ENCODE measurements at places on chromosomes 1 and 21. TPM values are rescaled to one million over a fixed set of nuclear protein-coding genes. Genes with fewer than 3 reads are reported as not detected.
A peak's percentile ranks its signal among the peaks of the same experiment; 100 is the strongest.

DNA sequence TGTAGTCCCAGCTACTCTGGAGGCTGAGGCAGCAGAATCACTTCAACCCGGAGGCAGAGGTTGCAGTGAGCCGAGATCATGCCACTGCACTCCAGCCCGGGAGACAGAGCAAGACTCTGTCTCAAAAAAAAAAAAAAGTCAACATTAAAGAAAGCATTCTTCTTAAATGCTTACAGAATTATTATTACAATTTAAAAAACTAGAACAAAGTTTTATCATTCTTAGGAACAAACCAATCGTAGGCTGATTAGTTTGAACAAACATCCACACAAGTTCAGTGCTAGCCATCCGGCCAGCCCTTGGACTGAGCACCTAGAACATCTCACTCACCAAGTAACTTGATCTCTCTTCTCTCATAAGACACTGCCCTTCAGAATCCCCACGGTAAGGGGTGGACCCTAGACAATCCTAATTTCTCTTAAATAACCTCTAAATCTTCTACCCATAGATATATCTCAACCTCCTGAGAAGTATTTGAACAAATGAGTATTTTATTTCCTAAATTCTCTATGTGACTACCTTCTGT, 16.0 kb downstream of the JAK1 start:
- DNase-seq = no peak

- DNase-seq = no peak
Measured at GRCh38 chr1:158286487-158286886, 3.2 kb upstream of the CD1C start.

DNA sequence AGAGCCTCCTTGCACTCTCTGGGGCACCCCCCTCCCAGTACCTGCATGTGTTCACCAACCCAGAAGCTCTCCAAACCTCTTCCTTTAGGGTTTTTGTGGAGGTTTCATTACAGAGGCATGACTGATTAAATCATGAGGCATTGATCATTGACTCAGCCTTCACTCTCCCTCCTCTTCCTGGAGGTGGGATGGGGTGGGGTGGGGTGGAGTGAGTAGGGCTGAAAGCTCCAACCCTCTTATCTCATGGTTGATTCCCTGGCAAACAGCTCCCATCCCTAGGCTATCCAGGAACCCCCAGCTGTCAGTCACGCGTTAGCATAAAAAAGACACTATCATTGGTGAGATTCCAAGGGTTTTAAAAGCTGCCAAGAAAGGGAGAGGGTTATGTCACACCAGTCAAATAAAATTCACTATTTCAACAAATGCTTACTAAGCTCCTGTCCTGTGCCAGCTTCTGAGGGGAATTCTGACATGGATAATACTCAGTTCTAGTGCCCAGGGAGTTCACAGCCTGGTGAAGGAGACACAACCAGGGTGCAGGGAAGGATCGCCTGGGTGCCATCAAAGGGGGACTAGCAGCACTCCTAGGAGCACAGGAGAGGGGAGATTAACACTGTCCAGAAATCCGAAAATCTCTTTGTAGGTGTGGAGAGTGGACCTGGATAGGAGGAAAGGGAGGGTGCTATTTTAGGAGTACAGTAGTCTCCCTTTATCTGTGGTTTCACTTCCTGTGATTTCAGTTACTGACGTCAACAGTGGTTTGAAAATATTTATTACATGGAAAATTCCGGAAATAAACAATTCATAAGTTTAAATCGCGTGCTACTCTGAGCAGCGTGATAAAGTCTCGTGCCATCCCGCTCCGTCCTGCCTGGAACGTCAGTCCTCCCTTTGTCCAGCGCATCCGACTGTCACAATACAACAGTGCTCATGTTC, 6.8 kb upstream of the IL24 start:
- no peak for DNase-seq

Gene FAM3B
- total RNA-seq = not detected

Gene SPATA46
- not detected for total RNA-seq

- DNase-seq = no peak
Measured at GRCh38 chr1:16430606-16431005, 6.6 kb downstream of the SPATA21 start.

Gene USH2A
- not detected for total RNA-seq

DNA sequence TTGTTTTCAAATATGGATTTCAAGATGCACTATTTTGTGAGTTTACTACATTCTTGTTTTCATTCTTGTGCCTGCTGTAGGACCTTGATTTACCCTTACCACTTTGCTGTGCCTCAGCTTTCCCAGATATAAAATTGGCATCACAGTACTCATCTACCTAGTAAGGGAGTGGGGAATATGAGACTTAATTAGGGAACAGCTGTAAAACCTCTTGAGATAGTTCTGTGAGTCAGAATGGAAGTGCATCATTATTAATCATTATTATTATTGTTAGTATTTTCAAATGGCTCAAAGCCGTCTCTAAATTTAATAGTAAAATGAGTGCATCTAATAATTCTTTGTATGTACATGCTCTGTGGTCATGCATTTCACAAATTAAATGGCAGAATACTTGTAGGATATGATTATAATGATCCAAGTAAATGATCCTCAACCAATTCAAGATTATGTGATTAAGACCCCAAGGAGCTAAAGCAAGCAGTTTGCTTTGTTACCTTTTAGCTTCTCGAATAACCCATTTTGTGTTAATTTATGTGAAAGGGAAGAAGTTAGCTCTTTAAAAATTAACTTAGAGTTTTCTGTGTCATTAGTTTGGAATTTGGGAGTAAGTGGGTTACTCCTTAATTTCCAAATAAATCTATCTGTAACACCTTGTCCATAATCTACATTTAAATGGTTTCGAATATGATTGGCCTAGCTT, 155.4 kb downstream of the NFIA start:
- no peak for DNase-seq

- peak; percentile 77 for DNase-seq
Measured at GRCh38 chr21:45152265-45152746, 77.9 kb downstream of the ADARB1 start.
